Activated T-cell treated with anti-CD3 and anti-CD28 coated beads for 1 hour (primary cell): ENCODE measurements at places on chromosomes 2 and 18.

DNA sequence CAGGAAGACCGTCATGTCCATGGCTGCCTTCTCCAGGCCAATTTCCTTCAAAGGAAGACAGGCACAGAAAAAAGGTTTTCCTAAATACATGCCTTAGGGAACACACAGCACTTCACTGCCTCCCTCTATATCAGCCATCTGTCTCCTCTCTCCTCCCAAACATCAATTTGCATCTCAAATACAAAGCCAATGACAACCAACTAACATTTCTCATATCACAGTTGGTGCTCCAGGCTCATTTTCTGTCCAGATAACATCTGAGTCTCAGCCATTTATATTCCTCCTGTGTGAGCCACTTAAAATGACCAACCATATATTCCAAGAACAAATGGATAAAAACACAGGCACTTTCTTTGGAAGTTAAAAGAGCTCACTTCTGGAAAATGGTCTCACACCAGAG lies 62.5 kb upstream of the ACAA2 start:
- DNase-seq: no peak

- DNase-seq: no peak
Observed at GRCh38 chr2:149715005-149715592, 127.5 kb upstream of the MMADHC start.

- no peak for DNase-seq
Observed at GRCh38 chr2:185484602-185485001, 254.0 kb upstream of the FSIP2 start.

GRCh38 chr2:50346629-50347357 lies 685.1 kb downstream of the NRXN1 start:
- DNase-seq: no peak
